ENCODE measurements at places on chromosomes 3 and 15.

- DNase-seq = no peak
These were observed 79.2 kb downstream of the SST start for GRCh38 chr3:187590861-187591576.

DNA sequence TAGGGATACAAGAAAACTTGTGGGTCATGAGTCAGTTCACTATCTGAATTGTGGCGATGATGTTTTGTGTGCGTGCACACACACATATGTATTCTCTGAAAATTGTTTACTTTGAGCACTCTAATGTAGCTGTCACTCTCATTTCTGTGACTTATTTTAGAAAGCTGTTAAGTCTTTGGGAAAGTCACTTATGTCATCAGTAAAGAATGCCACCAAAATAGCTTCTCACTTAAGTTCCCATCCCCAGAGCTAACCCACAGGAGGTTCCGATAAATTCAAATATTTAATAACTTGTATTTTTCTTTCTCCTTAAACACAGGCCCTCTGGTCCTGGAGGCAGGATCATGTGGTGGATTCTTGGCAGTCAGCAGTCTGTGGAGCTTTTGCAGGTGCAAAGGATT, 138.3 kb downstream of the LRIG1 start:
- DNase-seq = no peak

- no peak for DNase-seq
These were observed 2.1 kb upstream of the GABRA5 start for GRCh38 chr15:26864664-26865191.

DNA sequence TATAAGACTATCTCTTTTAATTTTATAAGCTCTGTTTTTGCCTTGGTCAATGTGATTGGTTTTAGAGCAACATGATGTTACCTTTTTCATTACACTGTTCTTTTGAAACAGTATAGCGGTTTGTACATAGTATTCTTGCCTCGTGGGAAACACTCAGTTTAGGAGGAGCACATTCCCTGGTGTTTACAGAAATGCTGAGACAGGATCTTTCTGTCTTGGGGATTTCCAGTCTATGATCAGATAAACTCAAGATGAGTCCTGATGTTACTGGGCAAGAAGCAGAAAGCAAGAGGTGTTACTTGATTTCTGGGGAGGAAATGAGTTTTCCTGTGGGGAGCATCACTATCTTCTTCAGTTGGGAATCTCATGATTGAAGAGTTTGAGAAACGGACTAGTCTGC, 2.5 kb downstream of the TMEM266 start:
- no peak for DNase-seq

All from activated T-cell treated with anti-CD3 and anti-CD28 coated beads, Interleukin-2, amount 50 U/mL, for 1 hour (primary cell).